ENCODE measurements at places on chromosomes 7 and 10. TPM values are rescaled to one million over a fixed set of nuclear protein-coding genes. Genes with fewer than 3 reads are reported as not detected.

PLEKHS1 gene
- total RNA-seq, result not detected

SORCS1 gene
- total RNA-seq, result 9.1 TPM

AOAH gene
- total RNA-seq, result not detected

DNA sequence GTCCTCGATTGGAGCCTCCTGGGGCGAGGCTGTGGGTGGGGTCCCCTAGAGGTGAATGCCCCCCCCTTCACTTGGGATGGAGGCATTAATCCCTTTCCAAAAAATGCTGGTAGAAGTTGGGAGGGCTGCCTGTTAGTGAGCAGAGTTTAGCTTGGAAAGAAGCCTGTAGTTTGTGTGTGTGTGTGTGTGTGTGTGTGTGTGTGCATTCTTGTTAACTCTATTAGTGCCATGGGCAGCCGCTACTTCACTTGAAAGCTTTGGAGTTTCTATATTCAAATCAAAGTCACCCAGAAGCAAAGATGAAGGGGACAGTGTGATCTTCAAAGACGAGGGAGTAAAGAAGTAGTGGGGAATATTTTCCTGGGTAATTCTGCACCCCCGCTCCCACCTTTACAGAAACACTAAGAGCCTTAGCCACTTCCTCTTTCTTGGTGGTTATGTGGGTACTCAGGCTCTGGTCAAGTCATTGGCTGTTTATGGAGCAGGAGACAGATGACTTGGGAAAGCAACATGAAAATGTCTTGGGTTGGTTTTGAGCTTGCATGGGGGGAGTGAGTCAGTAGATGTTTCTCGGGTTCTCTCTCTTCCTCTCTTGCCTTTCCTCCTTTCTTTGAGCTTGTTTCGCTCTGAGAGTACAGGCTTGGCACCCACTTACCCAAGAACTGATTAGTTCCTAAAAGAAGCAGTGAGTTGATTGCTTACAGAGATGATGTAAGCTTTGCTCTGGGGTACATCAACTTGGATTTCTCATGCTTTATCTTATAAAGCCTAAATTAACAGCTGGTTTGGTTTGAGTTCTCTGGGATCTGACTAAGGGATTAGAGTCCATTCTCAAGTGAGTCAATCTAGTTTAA is 35.9 kb downstream of the TCF7L2 start:
- DNase-seq, result no peak
- H3K27ac ChIP-seq, result no peak overlapping the region
- peaks cover 52% of the 10 kb centered on the region for H3K4me1 ChIP-seq
- no peaks in the 10 kb centered on the region for H3K36me3 ChIP-seq

DNA sequence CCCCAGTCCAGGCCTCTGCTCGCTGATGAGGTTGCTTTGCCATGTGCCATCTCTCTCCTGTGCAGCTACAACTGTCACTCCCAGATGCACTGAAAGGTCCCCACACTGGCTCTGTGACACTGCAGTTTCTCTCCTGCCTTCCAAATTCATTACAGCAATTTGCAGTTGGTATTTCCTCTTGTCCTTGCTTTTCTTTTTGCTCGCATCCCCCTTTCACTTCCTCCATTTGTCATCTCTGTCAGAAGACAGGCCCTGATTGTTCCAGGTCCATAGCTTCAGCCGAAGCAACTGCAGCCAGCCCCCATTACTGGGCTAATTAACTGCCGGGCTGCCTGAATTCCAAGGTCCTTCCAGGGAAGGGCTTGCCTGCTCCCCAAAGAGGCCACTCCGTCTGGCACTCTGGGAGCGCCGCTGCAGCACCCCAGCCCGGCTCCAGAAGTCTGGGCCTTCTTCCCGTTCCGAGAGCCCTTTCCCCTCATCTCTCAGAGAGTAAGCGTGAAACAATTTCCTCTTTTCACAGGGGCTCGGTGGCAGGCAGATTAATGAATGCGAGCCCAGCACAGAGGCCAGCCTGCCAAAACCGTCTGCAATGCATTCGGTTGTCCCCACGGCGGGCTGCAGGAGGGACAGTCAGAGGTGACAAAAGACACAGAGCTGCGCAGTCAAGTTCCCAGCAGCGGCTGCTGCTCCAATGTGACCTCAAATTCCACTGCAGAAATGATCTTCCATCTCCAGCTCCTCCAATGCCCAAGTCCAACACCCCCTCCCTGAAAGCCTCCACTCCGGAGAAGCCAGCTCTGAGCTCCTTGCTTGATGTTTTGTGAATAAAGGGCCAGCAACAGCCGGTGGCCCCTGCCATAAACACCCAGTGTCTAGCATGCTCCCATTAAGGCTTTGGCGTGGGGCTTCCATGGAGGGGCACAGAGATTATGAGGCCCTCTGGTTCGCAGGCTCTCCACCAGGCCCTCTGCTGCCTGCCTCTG is 279.4 kb upstream of the HABP2 start:
- H3K4me1 ChIP-seq, result peaks cover 24% of the 10 kb centered on the region
- H3K36me3 ChIP-seq, result peaks cover 12% of the 10 kb centered on the region
- DNase-seq, result peak; percentile 22
- peak overlapping the region; percentile 63 for H3K27ac ChIP-seq

Data from neural crest cell (in vitro differentiated cells).